Amygdala (tissue), 56 donors: ENCODE measurements at places on chromosomes 12 and 14.

GRCh38 chr12:104758771-104759170, 199.3 kb downstream of the SLC41A2 start:
- DNase-seq: no peak

GRCh38 chr12:31900271-31900670, 58.9 kb upstream of the RESF1 start:
- no peak for DNase-seq

DNA sequence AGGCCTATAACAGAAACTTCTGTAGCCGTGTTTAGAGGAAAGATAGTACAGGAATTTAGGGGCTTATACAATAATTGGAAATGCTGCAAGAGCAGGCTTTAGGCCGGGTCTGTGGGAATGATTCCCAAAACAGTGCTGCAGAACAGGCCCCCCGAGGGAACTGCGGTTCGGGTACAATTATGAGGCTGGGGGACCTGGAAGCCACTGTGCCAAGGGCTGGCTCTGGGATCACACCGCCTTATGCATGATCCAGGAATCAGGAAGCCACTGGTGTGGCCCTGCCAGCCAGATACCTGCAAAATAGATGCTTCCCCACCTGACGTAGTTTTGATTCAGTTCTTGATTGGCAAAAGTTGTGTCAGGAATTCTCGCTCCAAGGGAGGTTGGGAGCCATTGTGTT, 55.4 kb downstream of the CACNA1C start:
- DNase-seq: no peak

- DNase-seq: no peak
These were observed 129.5 kb downstream of the STXBP6 start for GRCh38 chr14:24920265-24921075.

DNA sequence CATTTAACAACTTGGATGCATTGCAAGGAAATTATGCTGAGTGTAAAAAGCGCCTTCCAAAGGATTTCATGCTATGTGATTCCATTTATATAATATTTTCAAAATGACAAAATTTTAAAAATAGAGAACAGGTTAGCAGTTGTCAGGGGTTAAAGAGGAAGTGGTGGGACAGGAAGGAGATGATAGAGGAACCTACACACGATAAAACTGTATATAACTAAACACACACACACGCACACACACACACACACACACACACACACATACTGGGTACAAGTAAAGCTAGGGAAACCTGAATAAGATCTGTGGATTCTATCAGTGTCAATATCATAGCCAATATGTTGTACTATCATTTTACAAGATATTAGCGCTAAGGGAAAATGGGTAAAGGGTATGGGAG, 17.2 kb downstream of the TTC9 start:
- DNase-seq: no peak

DNA sequence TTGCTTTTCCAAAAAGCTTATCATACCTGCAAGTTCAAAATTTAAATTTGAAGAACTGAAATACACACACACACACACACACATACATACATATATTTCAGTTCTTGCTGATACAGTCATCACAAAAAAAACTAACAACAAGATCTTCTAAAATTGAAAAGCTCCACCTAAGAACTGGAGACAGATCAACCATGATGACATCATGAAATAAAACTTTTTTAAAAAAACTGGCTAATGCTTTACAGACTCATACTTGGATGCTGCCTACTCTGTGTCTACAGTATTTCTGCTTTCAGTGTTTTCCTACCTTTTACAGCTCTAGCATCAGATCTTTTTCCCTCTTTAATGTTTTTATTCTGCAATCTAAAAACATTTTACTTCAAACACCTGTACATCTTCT, 261.4 kb downstream of the DIO2 start:
- DNase-seq: no peak
